ENCODE measurements at places on chromosomes 13 and 19.

DNA sequence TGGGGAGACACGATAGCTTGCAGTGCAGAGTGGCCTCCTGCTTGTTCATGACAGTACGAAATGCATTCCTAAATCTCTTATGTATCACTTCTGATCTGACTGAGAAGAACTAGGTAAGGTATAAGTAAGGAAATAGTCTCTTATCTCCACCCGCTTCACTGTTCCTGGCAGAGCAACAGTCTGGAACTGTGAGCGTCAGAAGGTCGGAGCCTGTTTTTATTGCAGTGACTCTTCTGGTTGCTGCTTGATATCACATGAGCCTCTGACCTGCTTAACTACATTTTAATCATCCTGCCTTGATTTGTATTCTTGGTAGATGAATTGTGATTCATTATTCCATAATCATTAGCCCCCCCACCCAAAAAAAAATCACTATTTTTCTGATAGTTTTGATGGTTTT, 69.0 kb downstream of the COL4A2 start:
- no peak for DNase-seq

GRCh38 chr13:70051531-70051930, 56.1 kb upstream of the ATXN8OS start:
- no peak for DNase-seq

- DNase-seq, result no peak
Observed at GRCh38 chr13:67635754-67636153, 405.6 kb upstream of the PCDH9 start.

DNA sequence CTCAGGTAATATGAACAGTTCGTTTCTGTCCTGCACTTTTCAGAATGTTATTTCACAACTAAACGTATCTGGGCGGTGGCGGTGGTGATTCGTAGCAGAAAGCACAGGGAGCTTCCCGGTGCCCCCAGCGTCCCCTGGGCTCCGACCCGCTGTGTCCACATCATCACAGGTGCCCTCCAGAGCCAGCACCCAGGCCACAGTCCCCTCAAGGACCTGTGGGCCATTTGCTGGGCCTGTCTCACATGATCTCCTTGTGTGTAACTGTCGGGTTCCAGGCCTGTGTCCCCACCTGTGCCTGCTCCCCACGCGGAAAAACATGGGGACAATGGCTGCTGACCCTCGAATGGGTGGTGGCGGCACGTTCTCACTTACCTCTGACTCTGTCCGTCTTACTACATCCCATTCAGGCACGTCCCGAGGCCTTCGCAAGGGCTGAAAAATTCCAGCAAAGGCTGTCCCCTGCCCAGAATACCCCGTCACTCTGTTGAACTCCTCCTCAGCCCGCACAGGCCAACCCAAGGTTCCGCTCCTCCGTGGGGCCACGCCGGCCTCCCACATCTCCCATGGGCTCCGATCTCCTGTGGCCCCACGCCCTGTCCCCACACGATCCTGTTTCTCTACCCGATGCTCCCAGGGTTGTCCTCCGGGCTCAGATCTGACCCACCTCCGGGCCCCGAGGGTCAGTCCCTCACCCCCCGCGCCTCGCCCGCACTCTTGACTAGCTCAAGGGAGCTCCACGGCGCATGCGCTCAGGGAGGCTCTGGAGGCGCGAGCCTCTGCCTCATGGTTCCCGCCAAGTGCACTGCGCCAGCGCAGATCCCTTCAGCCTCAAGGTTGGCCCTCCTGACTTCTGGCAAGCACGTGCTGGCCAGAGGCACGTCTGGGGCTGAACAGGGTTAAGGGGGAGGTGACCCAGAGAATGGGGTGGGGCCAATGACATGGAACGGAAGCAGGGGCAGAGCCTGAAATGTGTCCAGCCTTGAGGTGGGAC, 21.2 kb downstream of the DEDD2 start:
- no peak for DNase-seq

DNA sequence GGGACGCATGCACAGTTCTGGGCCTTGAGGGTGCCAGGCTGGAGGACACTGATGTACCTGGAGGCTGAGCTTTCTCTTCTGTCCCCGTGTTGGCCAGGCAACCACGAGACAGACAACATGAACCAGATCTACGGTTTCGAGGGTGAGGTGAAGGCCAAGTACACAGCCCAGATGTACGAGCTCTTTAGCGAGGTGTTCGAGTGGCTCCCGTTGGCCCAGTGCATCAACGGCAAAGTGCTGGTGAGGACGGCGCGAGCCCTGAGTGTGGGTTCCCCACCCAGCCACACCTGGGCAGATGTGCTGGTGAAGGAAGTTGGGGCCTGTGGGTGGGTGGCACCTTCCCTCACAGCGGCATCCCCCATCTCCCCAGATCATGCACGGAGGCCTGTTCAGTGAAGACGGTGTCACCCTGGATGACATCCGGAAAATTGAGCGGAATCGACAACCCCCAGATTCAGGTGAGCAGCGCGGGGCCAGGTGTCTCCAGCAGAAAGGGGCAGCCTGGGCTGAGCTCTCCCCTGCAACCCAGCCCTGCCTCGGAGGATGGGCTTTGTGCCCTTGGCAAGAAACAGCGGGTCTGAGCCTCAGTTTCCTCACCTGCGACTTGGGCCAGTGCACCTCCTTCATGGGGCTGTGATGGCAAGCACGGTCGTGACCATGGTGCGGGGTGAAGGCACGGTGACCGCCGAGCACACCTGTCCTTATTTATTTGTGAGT, 26.2 kb downstream of the CCDC8 start:
- DNase-seq, result no peak

GRCh38 chr19:46631481-46631880, 4.5 kb downstream of the GNG8 start:
- DNase-seq, result no peak

- no peak for DNase-seq
Observed at GRCh38 chr19:14437578-14438140, 4.6 kb downstream of the PKN1 start.

DNA sequence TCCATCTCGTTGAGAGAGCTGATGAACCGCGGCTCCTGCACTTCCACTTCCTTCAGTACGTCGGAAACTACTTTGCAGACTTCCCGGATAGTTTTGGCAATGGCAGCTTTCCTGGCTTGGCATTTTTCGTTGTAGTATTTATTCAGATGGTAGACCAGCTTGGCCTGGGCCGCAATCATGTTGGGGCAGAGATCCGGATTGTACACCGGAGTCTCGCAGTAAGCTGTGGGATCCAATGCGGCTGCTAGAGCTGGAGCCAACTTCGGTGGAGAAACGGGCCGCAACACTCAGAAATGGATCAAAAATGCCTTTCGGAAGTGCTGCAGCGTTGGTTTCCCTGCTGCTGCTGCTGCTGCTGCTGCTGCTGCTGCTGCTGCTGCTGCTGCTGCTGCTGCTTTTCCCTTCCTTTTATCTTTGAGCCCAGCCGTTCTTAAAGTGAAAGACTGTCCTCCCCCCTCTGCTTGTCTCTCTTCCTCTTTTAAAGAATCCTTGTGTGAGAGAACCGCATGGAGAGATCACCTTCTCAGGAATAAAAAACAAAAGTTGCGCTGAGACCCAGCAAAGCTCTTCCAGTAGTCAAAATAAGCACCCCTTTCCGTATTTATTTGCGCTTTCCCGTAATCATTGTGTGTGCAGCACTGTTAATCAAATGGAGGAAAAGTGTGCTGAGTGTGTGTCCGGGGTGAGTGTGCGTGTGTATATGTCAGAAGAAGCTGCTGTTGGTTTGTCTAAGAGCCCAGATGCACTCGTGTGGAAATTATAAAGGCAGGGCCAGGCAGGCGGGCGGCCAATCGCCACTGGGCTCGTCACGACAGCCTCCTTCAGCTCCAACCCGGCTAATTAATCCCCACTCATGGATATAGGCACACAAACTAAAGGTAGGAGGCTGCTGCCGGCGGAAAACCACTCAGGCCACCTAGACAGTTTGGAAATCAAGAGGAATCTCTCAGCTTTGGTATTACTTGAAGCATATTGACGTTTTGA, at the start of gene MAB21L1:
Gene MAB21L1, minus strand, starts transcription at position 730 of the 984 bp plus-strand sequence. Its CDS starts 551 bp downstream, at position 179.
- peak; percentile 92 for DNase-seq

DNA sequence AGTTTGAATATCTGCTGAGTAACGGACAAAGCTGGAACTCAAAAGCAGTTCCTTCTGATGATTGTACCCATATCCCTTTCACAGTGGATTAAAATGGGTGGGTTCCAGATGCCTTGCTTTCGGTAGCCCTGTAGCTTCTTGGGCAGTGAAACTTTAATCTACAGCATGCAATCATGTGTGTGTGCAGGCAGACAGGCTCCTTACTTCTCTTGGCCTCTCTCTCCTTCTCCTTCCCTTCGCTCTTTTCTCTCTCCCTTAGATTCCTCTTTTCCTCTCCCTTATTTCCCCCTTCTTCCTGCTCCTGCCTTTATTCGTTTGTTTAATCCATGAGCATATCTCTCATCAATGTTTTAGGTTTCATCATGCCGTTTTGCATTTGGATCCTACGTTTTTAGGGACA, 8.1 kb downstream of the DGKH start:
- no peak for DNase-seq

DNA sequence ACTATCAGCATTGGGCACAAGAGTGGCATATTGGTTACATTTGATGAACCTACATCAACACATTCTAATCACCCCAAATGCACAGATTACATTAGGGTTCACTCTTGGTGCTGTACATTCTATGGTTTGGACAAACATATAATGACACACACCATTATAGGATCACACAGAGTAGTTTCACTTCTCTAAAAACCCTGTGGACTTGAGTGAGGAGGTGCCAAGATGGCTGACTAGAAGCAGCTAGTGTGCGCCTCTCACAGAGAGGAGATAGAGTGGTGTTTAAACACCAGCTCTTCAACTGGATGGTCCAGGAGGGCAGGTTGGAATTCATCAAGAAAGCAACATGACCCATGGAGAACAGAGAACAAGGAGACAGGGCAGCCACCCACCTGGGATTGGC, 265.6 kb downstream of the TDRD3 start:
- no peak for DNase-seq

- DNase-seq, result no peak
Observed at GRCh38 chr19:4350726-4351125, 7.4 kb downstream of the MPND start.

DNA sequence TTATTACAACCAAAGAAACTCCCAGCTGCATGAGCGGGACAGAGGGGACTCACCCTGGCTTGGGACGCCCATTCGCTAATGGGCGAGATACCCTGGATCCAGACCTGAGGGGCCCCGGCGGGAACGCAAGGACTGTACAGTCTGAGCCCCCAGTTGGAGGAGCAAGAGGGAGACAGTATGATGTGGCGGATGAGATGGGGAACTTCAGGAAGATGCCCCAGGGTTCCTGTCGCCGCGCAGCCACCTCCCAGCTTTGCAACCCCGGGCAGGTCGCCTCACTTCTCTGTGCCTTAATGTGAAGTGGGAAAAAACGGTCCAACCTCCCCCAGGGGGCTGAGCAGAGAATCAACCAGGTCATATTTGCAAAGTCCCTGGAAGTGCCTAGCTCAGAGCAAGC, 2.5 kb downstream of the NPAS1 start:
- no peak for DNase-seq

DNA sequence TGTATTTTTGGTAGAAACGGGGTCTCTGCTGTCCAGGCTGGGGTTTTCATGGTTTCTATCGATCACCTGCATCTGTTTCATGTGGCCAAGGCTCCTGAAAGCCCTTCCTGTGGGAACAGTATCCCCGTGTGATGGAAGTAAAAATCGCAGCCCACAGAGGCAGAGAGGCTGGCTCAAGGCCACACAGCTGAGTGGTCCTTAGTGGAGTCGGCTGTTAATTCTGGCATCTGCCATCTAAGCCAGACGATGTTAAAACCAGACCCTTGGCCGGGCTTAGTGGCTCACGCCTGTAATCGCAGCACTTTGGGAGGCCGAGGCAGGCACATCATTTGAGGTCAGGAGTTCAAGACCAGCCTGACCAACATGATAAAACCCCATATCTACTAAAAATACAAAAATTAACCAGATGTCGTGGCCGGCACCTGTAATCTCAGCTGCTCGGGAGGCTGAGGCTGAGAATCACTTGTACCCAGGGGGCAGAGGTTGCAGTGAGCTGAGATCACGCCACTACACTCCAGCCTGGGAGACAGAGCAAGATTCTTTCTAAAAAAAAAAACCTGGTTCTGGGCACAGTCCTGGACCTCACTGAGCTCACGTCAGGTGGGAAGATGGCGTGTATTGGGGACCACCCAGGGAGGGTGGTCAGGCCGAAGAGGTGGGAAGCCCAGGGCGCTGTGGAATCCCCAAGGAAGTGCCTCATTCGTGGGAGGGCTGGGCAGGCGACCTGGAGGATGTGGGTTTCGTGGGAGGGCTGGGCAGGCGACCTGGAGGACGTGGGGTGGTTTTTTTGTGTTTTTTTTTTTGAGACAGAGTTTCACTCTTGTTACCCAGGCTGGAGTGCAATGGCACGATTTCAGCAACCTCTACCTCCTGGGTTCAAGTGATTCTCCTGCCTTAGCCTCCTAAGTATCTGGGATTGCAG, 18.5 kb upstream of the MISP start:
- no peak for DNase-seq

- DNase-seq, result no peak
Observed at GRCh38 chr13:106151056-106151699, 384.3 kb downstream of the EFNB2 start.

- DNase-seq, result no peak
Observed at GRCh38 chr19:33400856-33401682, 27.6 kb downstream of the CEBPG start.

DNA sequence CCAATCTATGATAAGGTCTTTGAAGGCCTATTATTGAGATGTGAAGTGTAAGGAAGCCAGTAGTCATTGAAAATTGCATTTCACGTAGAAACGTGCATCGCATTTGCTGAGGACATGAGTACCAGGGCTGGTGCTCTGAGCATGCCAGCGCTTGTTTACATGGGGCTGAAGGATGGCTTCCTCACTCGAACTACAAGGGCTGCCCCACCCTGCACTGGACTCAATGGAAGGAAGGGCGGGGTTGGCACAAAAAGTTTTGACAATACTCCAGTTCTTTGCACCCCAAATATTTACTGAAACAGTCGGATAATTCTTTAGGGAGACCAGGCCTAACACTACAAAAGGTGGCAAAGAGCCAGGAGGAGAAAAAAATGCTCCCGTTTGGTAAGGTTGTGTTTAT, 28.9 kb upstream of the MED4 start:
- no peak for DNase-seq

DNA sequence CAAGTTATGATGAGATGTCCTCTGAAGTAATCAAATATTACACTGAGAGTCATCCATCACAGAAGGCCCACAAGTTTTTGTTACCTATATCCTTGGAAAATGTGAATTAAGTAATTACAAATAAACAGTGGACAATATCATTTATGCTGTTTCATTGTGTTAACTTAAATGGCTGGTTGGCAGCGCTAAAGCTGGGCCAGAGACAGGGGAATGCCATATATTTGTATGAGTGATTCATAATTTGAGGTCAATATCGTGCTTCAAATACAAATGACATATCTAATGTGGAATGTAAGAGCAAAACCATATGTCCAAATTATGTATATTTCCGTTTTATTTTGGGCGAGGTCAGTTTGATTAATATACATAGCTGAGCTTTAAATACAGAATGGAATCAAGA, 1556.2 kb downstream of the SLITRK5 start:
- DNase-seq, result no peak

GRCh38 chr13:74073274-74073673, 60.9 kb downstream of the KLF12 start:
- DNase-seq, result no peak

GRCh38 chr13:52399708-52400107, 6.3 kb downstream of the THSD1 start:
- no peak for DNase-seq

- no peak for DNase-seq
Observed at GRCh38 chr19:48493718-48494401, 17.8 kb downstream of the LMTK3 start.

All from cerebellar nuclear complex (tissue), 1 donor.